ENCODE measurements at places on chromosomes 16 and 17.

DNA sequence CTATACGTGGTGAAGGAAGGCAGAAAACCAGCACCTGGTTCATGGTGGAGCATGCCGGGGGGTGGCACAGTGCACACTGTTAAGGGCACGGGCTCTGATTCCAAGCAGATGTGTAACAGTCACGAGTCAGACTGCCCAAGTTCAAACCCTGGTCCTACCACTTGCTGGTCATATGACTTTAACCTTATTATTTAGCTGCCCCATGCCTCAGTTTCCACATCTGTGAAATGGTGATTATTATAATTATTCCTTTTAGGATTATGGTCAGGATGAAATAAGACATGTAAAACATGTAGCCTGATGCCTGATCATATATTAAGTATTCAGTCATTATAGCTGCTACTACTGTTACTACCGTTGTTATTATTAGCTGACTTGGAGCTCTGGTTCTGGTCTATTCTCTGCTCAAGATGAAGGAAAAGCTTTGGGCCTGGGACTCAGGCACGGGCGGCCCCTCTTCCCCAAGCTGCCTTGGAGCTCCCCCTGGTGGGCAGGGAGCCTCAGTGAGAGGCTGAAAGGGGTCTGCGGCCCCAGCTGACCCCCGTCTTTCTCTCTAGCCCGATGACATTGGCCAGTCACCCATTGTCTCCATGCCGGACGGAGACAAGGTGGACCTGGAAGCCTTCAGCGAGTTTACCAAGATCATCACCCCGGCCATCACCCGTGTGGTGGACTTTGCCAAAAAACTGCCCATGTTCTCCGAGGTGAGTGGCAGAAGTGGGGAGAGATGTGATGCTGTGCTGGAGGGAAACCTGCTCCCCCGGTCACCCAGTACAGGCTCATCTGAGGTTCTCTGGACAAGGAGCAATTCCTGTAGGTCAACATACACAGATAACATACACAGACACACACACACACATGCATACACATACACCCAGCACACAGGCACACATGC lies 14.0 kb downstream of the NR1D1 start:
- no peak for DNase-seq

- DNase-seq: no peak
Measured at GRCh38 chr16:87395181-87395842, 3.2 kb downstream of the MAP1LC3B start.

GRCh38 chr16:49640581-49640980 lies 215.3 kb downstream of the ZNF423 start:
- DNase-seq: no peak

GRCh38 chr16:12874186-12874585 lies 27.2 kb upstream of the SHISA9 start:
- peak; percentile 48 for DNase-seq

DNA sequence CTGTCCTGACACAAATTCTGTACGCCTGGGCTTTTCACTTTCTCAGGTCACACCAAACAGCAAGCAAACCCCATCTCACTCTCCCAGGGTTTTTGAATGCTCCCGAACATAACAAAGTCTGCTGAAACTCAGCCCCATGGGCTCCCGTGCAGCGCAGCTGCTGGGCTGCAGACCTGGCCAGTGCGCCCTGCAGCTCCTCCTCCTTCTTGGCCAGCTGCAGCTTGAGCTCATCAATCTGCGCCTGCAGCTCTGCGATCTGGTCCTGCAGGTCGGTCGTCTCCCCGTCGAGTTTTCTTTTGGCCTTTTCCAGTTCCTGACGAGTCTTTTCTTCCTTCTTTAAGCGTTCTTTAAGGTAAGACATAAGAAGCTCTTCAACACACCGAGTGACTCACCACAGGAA lies 70.5 kb downstream of the NDEL1 start:
- no peak for DNase-seq

GRCh38 chr17:66165537-66166123 lies 26.3 kb downstream of the CEP112 start:
- peak; percentile 27 for DNase-seq

- no peak for DNase-seq
Measured at GRCh38 chr16:9844361-9844760, 337.9 kb downstream of the GRIN2A start.

- DNase-seq: peak; percentile 59
Measured at GRCh38 chr17:31858642-31859486, at the start of gene COPRS. Gene COPRS, minus strand, starts transcription at chr17:31859244. Its CDS starts 45 bp downstream, at chr17:31859199.

- peak; percentile 97 for DNase-seq
Measured at GRCh38 chr17:82292251-82293154, 19.0 kb upstream of the CSNK1D start.

DNA sequence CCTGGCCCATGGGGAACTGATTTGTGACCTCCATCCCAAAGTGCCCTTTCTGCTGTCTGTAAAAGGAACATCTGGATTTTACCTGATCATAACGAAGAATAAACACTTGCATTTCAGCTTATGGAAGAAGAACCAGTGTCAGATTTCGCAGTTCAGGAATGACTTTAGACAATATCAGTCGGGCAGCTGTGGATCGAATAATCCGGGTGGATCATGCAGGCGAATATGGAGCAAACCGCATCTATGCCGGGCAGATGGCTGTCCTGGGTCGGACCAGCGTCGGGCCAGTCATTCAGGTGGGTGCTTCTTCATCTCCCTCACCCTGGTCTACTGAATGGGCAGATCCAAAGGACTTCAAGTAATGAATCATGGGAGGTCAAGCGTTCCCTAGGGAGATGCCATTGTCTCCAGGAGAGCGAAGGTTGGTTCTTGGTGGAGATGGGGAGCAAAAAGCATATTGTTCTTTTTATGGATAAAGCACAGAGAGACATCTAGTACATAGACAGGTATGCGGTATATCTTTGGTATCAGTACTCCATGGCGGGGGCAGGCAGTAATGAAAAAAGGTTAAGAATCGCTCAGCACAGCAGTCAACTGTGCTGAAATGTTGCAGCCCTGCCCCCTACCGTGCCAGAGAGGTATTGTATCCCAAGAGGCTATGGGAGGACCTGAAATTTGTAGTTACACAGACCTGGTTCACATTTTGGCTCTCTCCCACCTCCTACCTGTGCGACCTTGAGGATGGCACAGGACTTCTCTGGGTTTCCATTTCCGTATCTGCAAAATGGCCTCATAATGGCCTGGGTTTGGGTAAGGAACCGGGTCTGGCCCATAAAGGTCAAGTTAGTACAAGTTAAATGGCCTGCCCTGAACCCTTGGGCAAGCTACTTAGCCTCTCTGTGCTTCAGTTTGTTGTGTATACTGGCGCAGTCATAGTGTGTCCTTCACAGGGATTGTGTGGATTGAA lies 4.7 kb downstream of the COQ7 start:
- DNase-seq: peak; percentile 27

DNA sequence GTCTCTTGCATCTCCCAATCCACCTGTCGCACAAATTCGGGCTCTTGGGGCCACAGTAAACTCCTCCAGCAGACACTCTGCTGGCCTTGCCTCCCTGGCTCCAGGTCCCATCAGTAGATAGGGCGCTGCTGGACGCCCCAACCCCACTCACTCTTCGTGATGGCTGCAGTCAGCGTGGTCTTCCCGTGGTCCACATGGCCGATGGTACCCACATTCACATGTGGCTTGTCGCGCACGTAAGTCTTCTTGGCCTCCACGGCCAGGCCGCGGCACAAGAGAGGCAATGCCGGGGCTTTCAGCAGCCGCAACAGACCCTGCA lies 428 bp downstream of the TUFM start:
- DNase-seq: no peak

DNA sequence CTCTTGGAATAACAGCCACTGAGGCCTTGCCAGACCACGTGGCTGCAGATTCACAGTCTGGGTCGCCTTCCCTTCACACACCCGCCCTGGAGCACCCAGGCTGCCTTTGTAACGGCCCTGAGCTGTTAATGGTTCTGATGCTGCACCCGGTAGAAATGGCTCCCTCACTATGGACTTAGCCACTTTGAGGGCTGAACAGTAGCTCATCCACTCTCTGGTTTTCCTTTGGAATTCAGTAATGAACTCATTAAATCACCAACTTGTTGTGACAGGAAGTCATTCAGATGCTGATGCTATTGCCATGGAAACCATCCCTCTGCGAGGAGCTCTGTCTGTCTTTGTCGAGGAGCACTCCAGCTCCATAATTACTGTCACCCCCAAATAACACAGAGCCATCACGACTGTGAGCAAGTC lies 59.2 kb downstream of the CDK5R1 start:
- no peak for DNase-seq

DNA sequence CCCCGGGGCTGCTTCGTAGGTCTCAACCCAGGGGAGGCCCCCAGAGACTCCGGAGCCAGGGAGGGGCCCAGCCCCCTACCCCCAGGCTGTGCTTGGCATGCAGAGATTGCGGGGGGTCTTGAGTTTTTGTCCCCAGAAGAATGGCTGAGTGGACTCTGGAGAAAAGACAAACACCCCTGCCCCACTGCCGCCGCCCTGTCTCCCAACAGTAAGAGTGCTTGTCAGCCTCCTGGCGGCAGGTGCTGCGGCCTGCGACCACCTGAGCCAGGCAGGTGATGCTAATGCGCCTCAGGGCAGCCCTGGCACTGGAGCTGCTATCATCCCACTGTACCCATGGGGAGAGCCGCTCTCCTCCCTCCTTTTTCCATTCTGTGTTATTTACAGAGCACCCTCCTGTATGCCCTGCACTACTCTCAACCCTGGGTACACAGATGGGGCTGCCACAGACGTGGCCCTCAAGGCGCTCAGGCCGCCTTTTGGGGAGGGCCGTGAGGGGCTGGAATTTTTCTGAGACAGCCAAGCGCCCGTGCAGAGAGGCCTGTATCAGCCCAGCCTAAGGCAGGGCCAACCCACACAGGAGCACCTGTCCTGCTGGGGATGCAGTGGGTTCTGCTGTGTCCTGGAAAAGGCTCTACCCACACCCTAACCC lies 2.6 kb upstream of the IL17C start:
- DNase-seq: no peak

DNA sequence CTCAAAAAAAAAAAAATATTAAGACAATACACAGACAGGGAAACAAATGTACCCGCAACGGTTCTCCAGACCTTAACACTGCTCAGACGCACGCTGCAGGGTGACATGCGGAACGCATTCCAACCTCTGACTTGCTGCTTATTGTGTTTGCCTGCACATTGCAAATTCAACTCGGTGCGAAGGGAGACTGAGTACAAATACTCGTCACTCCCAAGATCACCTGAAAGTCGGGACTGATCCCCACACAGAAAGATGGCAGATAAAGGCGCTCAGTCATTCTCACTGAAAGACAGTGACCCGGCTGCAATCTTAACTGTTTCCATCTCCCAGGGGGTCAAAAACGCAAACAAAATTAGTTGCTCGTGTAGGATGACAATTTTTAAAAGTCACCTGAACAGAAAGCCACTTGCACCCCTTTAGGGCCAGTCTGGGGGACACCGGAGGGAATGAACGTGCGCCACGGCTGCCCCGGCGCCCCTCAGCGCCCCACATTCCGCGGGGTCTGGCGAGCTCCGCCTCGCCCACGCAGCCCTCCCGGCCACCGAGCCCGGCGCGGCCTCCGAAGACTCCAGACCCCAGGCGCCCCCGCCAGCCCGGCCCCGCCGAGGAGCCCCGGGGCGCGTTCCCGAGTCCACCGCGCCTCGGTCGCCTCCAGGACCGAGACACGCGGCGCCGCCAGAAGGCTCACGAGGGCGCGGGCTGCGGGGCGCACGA lies 589 bp downstream of the CLCN7 start:
- DNase-seq: no peak

DNA sequence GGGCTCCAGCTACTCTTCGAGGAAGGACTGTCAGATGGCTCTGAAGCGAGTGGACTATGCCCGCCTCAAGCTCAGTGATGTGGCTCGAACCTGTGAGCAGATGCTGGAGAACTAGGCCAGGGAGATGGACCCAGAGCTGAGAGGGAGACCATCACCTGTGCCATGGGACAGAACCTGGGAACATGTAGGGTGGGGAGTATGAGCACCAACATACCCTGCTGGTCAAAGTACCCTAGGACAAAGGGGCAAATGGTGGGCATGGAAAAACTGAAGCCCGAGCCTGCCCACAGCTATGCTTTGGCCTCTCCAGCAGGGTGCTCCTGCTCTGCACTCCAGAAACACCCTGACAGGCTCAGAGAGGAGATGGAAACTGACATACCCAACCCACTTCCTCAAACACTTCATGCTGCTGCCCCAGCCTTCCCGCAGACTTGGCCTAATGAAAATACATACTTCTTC lies 1.9 kb downstream of the MED11 start:
- DNase-seq: no peak

GRCh38 chr17:40539711-40540411 lies 25.4 kb downstream of the CCR7 start:
- DNase-seq: no peak

- DNase-seq: no peak
Measured at GRCh38 chr17:8162233-8162996, at the start of gene VAMP2. Gene VAMP2, minus strand, starts transcription at chr17:8162948. Its CDS starts 69 bp downstream, at chr17:8162879.

- DNase-seq: no peak
Measured at GRCh38 chr16:52535076-52535475, 11.9 kb downstream of the TOX3 start.

DNA sequence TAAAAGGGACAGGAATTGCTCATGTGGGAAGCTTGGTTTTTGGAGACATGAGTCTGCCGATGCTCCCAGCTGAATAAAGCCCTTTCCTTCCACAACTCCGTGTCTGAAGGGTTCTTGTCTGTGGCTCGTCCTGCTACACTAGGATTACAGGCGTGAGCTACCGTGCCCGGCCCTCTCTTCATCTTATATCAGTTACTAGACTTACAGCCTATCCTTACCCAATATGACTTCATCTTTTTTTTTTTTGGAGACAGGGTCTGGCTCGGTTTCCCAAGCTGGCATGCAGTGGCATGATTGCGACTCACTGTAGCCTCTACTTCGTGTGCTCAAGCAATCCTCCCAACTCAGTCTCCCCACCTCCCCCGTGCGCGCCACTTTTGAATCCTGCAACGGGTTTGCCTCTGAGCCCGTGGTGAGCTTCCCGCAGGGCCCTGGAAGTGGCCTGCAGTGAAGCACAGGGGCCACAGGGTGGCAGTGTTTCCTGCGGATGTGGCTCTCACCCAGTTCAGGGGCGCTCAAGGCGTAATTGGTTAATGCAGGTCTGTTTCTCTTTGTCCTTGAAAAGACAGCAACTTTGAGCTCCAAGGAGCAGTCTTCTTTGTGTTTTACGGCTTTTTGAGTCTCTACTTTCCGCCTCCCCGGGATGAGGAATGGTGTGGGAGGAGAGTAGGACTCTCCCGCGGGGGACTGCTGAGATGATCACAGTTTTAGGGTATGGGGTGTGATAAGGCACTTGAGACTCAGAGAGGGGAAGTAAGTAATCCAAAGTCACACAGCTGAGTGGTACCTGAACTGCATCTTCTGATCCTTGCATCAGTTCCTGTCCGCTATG lies 22.7 kb upstream of the GPRC5B start:
- peak; percentile 44 for DNase-seq

DNA sequence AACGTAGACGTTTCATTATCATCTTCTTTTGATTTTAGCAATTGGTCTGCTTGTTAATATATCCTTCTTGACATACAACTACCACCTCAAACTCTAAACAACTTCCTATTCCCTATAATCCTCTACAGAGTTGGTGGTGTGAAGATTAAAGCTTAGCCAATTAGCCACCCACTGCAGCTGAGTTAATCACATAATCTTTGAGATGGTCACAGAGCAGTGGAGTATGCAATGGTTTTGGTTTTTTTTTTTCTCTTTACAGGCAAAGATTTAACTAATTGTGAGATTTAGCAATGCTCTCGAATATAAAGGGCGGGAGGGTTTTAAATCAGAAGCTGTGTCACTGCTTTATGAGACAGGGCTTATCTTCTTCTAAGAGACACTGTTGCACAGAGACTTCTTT lies 37.0 kb downstream of the STX8 start:
- DNase-seq: no peak

GRCh38 chr17:14198575-14198974 lies 38.1 kb downstream of the CDRT15 start:
- no peak for DNase-seq
